Fibroblast of mammary gland (primary cell): ENCODE measurements at places on chromosomes 4 and X.

DNA sequence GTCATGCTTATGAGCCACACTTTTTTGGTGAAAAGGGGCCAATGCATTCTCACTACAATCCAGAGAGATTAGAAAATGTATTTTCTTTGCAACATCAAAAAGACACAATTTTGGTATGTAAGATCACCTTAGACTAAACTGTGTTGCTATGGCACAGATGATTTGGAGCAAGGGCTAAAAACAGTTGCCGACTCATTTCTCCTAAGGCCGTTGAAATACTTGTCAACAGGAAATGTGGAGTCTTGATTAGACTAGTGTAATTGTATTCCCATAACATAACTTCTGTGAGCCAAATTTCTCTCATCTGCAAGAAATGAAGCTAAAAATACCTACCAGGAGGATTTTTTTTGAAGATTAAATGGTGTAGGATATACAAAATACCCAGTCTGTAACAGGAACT, 2547.7 kb downstream of the ARAP2 start:
- DNase-seq = peak; percentile 21

DNA sequence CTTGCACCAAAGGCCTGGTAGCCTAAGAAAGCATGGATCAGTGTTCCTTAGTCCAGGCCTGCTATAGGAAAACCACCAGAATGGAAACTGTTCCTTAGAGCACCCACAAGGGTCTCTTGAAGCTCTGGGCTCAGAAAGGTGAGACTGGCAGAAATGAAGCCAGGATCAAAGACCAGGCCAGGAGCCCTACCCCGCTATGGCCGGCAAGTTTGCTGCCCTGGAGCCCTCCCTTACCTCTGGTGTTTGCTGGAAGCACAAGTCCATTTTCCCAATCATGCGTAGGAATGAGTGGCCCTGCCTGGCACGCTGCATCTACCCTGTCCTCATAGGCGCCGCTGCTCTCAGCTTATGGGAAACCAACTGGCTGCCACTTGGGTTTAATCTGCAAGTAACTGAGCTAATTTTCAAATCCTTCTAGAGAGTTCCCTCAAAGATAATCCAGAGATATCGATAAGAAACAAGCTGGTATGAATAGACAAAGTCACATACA, 37.4 kb downstream of the BCOR start:
- no peak for DNase-seq

GRCh38 chr4:17317526-17317925, 194.4 kb downstream of the QDPR start:
- no peak for DNase-seq

- peak; percentile 80 for DNase-seq
Observed at GRCh38 chr4:144709159-144709558, 63.2 kb downstream of the HHIP start.

DNA sequence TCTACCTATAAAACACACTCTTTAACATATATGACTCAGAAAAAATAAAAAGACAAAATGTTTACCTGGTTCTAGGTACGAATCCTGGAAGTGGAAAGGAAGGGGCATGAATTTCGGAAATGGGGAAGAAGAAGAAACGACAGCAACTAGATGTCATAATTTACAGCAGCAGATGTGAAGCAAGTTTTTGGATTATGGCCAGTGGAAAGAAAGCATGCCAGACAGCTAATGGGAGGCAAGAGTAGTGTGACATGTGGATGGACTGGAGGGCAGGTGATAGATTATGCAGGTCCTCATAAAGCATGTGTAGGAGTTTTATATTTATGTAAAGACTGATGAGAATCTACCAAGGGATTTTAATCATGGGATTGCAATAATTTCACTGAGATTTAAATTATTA, 279.0 kb upstream of the TACR3 start:
- no peak for DNase-seq

DNA sequence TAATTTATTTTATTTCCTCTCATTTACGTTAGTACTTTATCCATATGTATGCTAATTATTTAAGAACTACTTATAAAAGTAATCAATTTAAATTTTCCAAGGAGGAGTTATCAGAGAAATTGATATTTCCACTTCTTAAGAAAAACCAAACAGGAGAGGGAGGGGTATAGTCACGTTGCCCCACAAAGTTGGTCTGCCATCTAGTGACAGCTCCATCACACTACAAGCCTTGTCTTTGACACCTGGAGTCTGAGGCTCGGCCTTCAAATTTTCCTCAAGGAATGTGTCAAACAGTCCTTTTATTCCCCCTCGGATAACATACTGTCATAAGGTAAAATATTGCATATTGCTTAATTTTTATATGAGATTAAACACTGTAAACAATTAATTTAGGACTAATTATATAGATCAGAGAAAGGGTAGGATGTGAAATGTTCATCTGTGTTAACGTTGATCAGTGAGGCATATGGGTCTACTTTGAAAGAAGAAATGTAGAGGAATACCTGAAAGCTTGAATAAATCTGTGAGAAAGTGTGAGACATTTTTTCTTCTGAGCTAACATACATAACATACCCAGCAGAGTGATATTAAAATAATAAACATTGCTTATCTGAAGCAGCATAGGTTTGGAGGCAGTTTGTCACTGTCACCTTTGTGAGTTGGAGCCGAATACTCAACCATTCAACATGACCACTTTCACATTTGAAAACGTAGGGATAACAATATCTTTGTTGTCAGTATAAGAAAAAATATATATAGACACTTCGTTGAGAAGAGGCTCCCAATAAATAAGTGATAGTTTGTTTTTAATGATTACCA, 114.4 kb downstream of the GLRA3 start:
- DNase-seq = peak; percentile 66

DNA sequence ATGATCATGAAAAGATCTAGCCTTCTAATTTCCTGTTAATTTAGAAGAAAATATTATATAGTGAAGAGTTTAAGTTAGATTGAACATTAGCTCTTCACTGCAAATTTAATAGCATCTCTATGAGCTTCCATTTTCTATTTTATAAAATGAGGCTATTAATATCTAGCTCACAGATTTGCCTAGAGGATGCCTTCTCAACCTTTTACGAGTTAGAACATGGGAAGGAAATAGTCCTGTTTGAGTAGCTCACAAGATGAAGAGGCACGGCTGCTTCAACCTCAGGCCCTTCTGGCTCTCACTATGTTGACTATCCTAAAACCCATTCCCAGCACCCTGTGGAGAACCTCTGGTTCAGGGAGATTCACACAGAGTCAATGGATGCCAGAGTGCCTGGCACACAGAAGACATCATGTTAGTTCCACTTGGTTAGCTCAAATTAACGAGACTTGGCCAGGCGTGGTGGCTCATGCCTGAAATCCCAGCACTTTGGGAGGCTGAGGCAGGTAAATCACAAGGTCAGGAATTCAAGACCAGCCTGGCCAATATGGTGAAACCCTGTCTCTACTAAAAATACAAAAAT, 97.9 kb upstream of the GUCY1A1 start:
- DNase-seq = no peak

- no peak for DNase-seq
Observed at GRCh38 chrX:147226801-147227200, 412.3 kb upstream of the CXorf51A start.

GRCh38 chr4:82901183-82901718, 716 bp downstream of the THAP9 start:
- no peak for DNase-seq

DNA sequence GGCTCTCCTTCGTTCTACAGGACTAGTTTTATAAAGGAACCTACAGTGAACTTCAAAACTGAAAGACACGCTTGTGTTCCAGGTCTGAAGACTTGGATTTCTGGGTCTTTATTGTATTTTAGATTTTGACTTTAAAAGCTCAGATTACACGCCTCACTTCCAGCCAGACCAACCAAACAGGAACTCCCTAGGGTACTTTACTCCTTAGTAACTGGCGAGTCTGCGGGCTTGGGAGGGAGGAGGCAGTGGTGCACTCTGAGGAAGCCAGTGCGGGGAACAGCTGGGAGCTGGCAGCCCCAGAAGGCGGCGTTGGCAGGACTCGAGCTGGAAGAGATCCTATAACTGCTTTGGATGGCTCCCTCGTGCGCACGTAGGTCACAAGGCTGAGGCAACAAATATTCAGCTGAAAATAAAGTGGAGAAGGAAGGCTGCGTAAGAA, 391 bp upstream of the PHKA1 start:
- DNase-seq = peak; percentile 77

- DNase-seq = no peak
Observed at GRCh38 chr4:86934147-86934770, 552 bp upstream of the AFF1 start.

DNA sequence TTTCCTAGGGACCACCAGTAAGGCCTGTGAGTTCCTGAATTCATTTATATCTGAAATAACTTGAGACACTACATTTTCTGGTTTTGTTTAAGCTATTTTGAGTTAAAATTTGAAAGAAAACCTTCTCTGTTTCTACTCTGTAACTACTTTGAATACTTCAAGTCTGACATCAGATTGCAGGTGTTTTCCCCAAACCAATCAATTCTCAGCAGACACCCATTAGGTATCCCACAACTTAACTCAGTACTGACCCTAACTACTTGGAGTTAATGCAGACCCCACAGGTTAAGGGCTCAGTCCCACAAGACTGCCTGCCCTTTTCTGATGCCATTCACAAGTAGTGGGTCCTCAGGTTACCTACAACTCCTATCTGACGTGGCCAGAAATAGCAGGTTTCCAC, 1100.0 kb upstream of the SLIT2 start:
- DNase-seq = no peak

GRCh38 chr4:22859318-22859717, 166.6 kb downstream of the GBA3 start:
- DNase-seq = no peak

DNA sequence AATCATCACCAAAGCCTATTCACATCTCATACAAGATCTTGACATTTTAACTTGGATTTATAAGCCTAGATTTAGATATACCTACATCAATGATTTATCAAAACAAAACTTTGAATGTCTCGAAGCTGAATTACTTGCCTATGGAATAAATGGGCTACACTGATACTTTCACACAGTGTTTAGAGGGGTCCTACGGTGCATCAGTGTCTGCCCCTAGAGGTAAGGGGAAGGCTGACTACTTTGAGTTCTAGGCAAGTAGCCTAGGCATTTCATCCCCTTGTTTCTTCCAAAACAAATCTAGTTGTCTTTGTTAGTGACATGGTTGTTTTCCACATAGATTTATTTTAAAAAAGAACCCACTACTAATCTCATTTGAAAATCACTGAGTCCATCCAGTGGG, 158.1 kb upstream of the ATOH1 start:
- no peak for DNase-seq

GRCh38 chr4:7186516-7187167, 5.7 kb upstream of the SORCS2 start:
- DNase-seq = no peak

DNA sequence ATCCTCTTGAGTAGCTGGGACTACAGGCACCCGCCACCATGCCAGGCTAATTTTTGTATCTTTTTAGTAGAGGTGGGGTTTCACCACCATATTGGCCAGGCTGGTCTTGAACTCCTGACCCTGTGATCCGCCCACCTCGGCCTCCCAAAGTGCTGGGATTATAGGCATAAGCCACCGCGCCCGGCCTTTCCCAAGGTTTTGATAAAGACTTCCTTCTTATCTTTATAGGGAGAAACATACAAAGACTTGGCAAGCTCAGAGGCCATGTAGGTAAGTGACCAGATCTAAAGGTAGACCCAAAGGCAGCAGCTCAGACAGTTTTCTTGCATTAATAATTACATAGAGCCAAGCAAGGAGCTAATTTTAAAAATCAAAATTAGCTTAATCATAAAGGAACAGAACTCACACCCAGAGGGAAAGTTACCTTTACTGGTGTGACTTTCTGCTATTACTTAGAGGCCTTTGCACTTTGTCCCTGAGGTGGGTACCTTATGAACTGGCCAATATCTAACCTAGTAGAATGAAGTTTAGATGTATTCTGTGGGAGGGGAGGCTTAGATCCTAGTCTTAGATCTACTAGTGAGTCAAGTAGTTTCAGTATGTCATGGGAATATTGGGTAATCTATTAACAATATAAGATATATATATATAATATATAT, 67.3 kb downstream of the HPGD start:
- DNase-seq = no peak

GRCh38 chr4:29240641-29241040, 1479.5 kb upstream of the PCDH7 start:
- DNase-seq = no peak

- no peak for DNase-seq
Observed at GRCh38 chrX:115582616-115583495, 21.9 kb downstream of the PLS3 start.

DNA sequence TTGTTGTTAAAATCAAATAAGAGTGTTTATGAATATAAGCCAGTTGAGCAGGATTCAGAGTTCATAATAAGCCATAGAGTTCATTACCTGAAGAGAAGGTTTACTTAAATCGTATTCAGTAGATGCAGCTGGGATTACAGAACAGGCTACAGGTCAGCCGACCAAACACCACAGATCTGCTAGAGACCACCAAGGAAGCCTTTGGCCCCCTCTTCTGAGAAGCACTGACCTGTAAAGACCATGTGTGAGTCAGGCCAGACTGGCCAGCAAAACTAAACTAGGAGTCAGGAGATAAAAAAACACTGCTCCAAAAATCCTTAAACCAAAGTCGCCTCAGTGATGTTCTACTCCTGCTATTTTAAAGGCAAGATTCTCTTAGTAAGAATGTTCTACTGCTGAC, 1125.5 kb downstream of the FAT4 start:
- no peak for DNase-seq

- no peak for DNase-seq
Observed at GRCh38 chr4:70280567-70280966, 38.2 kb downstream of the CSN3 start.

GRCh38 chrX:66602381-66602938, 36.4 kb downstream of the EDA2R start:
- DNase-seq = no peak

DNA sequence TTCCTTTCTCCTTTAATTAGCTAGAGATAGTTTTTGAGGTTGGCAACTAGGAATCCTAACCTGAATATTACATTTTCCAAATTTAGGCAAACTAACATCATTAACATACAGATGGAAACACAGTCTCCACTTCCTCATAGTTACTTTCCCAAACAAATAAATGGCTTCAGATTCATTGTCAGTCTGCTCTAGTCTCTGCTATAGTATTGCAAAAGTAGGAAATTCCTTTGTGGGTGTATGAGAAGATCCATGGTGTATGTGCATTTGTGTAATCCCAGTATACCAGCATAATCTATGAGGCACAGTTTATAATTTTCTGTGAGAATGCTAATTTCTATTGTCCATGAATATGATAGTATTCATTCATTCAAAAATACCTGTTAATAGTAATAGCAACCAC, 3.0 kb upstream of the NDP start:
- DNase-seq = no peak

DNA sequence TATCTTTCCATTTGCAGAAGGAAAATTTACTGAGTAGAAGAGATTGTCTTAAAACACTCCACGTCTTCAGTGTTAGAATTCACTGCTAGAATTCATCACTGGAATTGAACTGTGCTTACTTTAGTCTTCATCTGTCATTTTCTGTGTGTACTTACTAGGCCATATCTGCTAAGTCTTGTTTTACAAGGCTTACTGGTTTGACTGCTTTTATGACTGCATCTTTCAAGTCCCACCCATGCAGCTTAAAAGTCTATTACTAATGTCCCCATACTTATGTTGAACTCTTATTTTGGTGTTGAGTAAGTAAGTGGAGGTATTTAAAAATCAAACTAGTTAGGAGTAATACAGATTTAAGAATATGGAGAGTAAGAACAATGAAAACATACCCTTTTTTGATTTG, 14.6 kb downstream of the CLCN3 start:
- no peak for DNase-seq
